ENCODE measurements at places on chromosomes 5 and 9. TPM values are rescaled to one million over a fixed set of nuclear protein-coding genes. Genes with fewer than 3 reads are reported as not detected.

SPINK7 gene
- total RNA-seq = not detected

SLC27A6 gene
- not detected for total RNA-seq

NAA35 gene
- 20.1 TPM for total RNA-seq

MAPK9 gene
- 36.0 TPM for total RNA-seq

RASEF gene
- total RNA-seq = under 0.01 TPM

LURAP1L gene
- 0.10 TPM for total RNA-seq

IRX2 gene
- total RNA-seq = not detected

CORO2A gene
- 4.6 TPM for total RNA-seq

SYNPO gene
- total RNA-seq = 0.42 TPM

GDNF gene
- not detected for total RNA-seq

FBXL7 gene
- total RNA-seq = not detected

SLC6A19 gene
- total RNA-seq = not detected

CDH9 gene
- 0.10 TPM for total RNA-seq

TOR1B gene
- total RNA-seq = 12.3 TPM
